ENCODE measurements at places on chromosomes 12 and 14.

- DNase-seq: no peak
Measured at GRCh38 chr14:24895622-24896021, 154.3 kb downstream of the STXBP6 start.

GRCh38 chr14:33475623-33476022 is 475.3 kb downstream of the EGLN3 start:
- DNase-seq: no peak

DNA sequence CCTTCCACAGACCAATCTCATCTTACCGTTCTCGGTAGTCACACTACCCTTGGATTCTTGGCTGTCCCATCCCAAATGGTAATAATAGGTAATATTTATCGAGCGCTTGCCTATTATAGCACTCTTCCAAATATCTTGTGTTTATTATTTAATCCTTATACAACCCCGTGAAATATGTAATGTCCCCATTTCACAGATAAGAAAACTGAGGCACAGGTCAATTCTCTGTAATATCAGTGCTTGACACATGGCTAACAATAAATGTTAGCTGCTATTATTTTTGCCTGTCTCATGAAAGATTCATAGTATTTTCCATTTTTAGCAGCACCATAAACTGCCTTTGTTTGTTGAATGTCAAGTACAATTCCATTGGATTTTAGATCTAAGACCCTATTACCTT is 4.5 kb downstream of the TMX1 start:
- no peak for DNase-seq

DNA sequence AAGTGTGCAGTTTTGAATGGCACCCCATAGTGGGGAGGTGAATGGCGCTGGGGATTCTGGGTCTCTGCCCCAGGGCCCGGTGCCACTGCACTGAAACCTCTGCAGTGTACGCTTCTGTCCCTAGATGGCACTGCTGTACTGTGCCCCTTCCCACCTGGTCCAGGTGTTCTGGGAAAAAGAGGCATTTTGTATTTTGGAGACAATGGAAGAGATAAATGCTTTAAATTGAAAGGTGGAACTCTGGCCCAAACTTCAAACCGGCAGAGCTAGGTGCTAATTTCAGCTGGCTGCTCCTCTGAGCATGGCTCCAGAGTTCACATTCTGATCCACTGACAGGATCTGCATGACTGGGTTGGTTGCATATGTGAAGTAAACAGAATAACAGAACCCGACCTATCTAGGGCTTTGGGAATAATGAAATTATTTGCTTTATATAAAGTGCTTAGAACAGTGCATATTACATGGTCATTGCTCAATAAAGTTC is 52.2 kb downstream of the KRT80 start:
- no peak for DNase-seq

DNA sequence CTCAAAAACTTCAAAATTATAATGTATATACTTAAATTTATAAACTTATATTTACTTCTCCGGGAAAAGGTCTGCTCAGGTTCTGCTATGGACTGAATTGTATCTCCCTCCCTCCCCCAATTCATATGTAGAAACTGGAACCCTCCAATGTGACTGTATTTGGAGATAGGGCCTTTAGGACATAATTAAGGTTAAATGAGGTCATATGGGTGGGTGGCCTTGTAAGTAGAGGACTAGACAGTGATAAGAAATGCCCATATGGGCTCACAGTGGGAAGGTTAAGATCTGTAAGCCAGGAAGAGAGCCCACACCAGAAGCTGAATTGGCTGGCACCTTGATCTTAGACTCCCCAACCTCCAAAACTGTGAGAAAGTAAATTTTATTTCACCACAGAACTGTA is 84.5 kb downstream of the TAOK3 start:
- DNase-seq: no peak

DNA sequence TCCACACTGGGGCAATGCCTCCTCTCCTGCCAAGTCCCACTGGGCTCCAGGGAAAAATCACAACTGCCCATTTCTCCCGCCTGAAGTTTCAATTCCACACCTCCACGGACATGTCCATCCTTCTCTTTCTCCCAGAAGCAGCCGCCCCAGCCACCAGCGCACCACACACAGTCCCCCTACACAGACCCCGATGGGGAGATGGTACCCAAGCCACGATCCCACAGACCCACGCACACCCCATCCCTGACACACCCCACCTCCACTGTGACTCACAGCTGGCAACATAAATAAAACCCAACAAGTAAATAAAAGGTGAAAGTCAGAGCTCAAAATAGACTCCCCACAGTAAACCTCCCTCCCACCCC is 2.6 kb downstream of the MSI1 start:
- DNase-seq: no peak

- DNase-seq: no peak
Measured at GRCh38 chr12:87163122-87163521, 866.1 kb downstream of the C12orf50 start.

- DNase-seq: no peak
Measured at GRCh38 chr12:4526923-4527546, 11.7 kb upstream of the RAD51AP1 start.

- DNase-seq: no peak
Measured at GRCh38 chr14:62604524-62604923, 440.7 kb downstream of the KCNH5 start.
